Activated naive CD8-positive, alpha-beta T cell treated with anti-CD3 and anti-CD28 coated beads, Interleukin-2, amount 50 U/mL, for 24 hours (primary cell): ENCODE measurements at places on chromosomes 6 and 20.
A peak's percentile ranks its signal among the peaks of the same experiment; 100 is the strongest.

GRCh38 chr20:48298433-48298832, 513.2 kb upstream of the SULF2 start:
- no peak for DNase-seq

DNA sequence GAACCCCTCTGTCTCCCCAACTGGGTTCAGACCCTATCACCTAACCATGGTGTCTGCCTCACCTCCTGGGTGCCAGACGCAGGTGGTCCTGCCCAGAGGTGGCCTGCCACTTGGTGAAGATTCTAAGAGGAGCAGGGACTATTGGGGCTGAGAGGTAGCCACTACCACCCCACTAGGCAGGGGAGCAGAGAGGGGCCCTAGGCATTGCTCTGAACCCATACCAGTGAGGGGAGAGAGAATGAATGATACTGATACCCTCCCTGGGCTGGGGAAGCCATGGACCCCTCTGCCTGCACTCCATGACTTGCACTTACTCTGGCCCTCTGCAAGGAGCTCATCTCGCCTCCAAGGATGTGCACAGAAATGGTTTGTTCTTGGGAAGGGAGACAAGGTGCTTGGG, 31.7 kb upstream of the SPDEF start:
- DNase-seq, result no peak

DNA sequence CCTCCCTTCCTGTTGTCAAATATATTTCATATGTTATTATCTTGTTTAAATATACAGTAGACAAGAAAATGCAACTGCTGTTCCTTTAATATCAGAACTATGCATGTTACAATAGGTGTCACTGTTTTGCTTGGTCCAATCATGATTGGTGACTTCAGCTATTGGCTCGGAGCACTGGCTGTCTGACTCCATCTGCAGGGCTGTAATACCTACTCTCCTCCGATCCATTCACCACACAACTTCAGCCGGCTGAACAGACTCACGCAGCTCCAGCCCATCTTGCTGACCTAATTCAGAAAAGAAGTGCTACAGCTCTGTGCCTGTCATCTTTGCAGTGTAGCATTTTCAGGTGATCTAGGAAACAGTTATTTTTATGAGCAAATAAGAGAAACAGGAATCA, at the start of gene BTBD3:
Gene BTBD3 (plus strand): TSS at position 231 of the 400 bp plus-strand sequence. CDS start 383 bp downstream, outside the sequence.
- DNase-seq, result no peak

DNA sequence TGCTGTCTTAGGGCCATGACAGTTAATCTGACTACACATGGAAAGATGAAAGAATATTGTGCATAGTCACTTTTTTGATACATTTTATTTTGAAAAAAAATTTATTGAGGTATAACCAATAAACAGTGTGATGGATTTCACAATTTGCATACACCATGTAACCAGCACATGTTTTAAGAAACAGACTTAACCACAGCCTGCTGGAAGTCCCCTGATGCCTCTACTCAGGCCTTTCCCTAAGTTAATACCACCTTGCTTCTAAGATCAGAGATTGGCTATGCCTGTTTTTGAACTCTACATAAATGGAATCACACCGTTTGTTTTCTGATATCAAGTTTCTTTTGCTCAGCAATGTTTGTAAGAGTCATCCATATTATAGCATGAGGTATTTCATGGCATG, 136.3 kb downstream of the CFAP61 start:
- no peak for DNase-seq

DNA sequence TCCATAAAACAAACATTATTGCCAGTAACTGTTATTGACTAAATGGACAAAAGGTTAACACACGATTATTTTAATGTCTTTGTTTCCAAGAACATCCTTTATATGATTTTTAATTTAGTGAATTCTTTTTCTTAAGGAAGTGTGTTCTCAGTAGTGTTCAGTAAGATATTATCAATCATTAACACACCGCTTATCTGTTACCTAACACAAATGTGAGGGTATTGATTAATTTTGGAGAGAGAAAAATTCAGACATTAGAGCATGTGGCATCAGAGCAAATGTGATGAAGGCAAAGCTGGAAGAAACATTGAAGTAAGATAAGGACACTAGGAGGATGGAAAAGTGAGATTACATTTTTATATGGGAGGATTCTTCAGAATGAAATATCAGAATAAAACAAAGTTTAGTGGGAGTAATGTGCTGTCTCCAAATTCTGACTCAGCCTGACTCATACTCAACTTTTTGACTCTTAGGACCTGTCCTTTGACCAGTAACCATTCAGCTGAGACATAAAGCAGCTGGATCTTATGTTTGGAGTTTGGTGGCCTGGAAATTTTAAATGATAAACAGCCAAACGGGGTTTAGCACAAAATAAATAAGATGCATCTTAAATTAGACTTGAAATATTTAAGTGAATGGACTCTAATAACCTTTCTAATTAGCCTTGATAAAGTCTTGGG, 348.6 kb downstream of the CD109 start:
- DNase-seq, result no peak

DNA sequence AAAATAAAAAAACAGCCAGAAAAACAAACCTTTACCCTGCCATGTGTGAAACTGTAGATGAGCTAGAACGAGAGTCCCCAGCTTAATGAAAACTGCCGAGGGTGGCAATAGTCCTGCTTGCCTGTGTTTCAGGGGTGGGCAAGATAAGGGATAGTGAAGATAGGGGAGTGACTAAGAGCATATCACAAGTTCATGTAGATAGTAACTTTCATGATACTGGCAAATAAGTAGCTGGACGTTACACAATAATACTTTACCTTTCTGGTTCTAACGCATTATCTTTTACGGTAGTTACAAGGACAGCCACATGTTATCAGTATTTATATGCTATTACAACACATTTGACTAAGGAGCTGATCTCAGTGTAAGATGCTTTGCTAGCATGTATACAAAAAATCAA, 9.3 kb upstream of the FBXO9 start:
- no peak for DNase-seq

DNA sequence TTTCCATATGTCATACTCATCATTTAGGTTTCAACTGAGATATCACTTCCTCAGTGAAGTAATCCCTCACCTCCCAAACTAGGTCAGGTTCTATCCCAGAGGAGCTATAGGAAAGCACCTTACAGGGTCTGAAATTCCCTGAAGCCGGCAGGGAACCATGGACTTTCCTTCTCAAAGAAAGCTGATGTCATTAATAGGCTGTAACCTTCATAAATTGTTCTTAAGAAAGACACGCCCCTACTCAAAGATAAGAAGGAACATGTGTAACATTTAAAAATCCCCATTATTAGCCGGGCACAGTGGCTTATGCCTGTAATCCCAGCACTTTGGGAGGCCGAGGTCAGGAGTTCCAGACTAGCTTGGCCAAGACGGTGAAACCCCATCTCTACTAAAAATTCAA, 50.0 kb upstream of the RNGTT start:
- no peak for DNase-seq

- no peak for DNase-seq
Measured at GRCh38 chr6:5566718-5567117, 305.4 kb downstream of the FARS2 start.

- no peak for DNase-seq
Measured at GRCh38 chr6:149059557-149059956, 258.0 kb upstream of the TAB2 start.

DNA sequence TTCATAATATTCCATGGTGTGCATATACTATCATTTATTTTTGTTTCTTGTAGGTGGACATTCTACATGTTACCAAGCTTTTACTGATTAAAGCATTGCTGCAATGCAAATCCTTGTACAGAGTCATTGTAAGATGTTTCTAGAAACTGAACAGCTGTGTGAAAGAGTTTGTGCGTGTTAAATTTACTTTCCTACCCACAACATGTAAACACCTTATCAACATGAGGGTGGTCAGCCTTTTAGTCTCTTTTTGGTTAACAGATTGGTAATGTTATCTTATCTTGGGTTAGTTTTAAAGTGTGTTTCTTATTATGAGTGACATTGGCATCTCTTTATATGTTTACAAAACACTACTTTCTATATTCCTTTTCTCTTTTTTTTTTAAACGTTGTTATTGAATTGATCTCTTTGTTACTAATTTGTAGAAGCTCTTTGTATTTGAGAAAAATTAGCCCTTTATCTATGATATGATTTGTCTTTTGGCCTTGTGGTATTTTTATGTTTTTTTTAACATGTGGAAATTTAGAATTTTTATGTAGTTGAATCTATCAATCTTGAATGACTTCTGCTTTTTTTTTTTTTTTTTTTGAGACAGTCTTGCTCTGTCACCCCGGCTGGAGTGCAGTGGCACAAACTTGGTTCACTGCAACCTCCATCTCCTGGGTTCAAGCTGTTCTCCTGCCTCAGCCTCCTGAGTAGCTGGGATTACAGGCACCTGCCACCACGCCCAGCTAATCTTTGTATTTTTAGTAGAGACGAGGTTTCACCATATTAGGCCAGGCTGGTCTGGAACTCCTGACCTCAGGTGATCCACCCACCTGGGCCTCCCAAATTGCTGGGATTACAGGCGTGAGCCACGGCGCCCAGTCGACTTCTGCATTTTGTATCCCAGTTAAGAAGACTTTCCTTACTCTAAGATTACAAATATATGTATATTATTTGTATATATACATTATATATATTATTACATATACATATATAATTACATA, 112.1 kb downstream of the TCP11 start:
- DNase-seq, result no peak

DNA sequence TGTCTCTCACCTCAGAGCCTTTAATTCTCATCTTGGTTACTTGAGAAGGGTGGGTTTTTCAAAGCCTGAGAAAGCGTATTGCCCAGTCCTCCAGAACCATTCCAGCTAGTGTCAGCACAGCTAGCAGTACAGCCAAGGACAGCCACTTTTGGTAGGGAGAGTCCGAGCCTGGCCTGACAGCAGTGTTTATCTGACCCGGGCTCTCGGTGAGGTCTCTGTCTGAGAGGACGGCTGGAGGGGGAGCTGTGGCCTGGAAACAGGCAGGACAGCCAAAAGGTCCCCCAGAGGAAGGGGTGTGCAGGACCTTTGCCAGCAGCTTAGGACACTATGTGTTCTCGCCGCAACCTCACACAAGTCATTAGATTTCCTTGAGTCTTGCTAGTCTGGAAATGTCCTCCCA, 38.8 kb downstream of the LYRM2 start:
- no peak for DNase-seq

- DNase-seq, result no peak
Measured at GRCh38 chr20:9202420-9203080, 133.7 kb downstream of the PLCB4 start.

DNA sequence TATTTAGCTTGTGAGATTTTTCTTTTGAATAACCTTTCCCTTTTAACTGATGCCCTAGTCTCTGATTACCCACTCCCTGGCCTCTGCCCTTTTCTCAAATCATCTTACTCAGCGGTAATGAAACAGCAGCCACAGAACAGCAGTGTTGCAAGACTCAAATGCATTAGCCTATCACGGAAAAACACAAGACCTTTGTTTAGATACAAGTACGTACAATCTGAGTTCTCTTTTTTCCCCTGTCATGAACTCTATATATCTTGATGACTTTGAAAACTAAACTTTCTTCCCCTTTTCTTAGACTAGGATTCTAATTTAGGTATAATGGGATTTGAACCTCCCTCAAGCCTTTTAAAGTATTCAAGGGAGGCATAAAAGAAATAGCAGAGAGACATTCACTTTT, 1034.9 kb downstream of the EYS start:
- no peak for DNase-seq

GRCh38 chr6:149320796-149321195, 3.3 kb downstream of the TAB2 start:
- DNase-seq, result no peak

GRCh38 chr6:122984393-122984792, 11.6 kb upstream of the CLVS2 start:
- no peak for DNase-seq

DNA sequence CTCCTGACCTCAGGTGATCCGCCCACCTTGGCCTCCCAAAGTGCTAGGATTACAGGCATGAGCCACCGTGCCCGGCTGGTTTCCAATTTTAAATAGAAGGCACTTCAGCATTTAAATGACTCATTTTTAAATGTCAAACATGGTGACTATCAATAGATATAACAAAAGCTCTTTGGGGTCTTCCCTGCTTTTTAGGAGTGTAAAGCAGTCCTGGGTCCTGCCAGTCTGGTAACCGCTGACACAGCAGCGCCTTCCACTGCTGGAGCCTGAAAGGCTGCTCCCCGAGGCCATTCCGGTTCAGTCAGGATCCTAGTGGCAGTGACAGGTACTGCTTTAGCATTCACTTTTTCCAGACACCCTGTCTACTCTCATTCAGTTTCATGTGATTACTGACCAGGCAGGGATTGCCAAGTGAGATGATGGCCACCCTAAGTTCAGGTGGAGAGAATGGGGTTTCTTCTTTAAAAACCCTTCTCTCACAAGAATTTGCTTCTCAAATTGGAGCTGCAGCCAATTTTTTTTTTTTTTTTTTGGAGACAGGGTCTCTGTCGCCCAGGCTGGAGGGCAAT, 5.1 kb downstream of the DIDO1 start:
- DNase-seq, result peak; percentile 75

DNA sequence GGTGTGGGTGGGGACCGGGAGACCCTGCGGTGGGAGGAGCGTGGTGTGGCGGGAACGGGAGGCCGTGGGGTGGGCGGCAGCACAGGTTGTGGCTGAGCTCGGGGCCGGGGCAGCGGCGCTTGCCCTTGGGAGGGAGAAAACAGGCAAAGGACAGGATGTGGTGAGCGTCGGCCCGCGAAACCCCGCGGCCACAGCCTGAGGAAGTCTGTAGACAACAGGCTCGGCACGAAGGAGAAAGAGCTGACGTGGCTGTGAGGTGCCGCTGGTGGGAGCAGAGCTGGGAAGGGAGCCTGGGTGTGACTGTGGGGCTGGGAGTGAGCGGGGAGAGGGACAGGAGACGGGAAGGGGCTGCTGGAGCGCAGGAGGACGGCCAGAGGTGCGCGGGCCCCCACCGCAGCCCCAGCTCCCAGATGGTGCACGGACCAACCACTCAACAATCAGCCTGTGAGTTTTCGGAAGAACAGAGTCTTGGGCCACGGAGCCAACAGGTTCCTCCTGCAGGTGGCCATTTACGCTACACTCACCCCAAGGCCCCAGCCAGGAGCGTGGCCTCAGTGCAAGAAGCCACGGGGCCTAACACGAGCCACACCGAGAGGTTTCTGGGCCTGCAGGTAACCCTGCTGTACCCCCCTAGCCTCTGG, 202.8 kb downstream of the DLL1 start:
- DNase-seq, result peak; percentile 68

DNA sequence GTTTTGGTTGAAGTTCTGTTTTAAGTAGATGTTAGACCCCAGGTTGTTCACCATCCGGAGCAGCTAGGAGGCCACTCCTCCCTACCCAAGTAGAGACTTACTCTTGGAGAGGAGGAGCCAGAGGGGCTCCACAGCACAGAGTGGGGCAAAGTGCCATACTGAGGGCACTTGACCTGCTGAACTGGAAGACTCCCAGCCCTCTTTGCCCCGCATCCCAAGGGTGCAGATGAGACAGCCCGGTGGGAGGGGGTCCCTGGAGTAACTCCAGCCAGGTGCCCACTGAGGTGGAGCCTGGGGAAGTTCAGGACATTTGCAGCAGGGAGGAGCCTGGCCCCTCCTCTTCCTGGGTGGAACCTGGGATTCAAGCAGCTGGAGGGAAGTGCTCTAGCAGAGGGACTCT, 102.1 kb upstream of the GPR6 start:
- no peak for DNase-seq

GRCh38 chr6:42269553-42269952, 51.9 kb upstream of the MRPS10 start:
- peak; percentile 27 for DNase-seq
